Keratinocyte (primary cell): ENCODE measurements at places on chromosomes 7 and 10. TPM values are rescaled to one million over a fixed set of nuclear protein-coding genes. Genes with fewer than 3 reads are reported as not detected.

GRCh38 chr7:95718577-95719410, 53.6 kb upstream of the DYNC1I1 start:
- H3K27me3 ChIP-seq = no peaks in the 10 kb centered on the region
- no peak overlapping the region for H3K27ac ChIP-seq
- DNase-seq = no peak

GRCh38 chr7:92720604-92721350, 115.6 kb downstream of the CDK6 start:
- no peak overlapping the region for H3K27ac ChIP-seq
- no peak for DNase-seq
- peaks cover 18% of the 10 kb centered on the region for H3K4me1 ChIP-seq
- H3K27me3 ChIP-seq = no peaks in the 10 kb centered on the region

GRCh38 chr10:86753051-86753450, 3.4 kb upstream of the BMPR1A start:
- peaks cover 10% of the 10 kb centered on the region for H3K4me1 ChIP-seq
- H3K36me3 ChIP-seq = no peaks in the 10 kb centered on the region
- no peak overlapping the region for H3K27ac ChIP-seq
- DNase-seq = no peak
- H3K4me3 ChIP-seq = no peak overlapping the region
- no peaks in the 10 kb centered on the region for H3K27me3 ChIP-seq

Gene DPYSL4
- polyA plus RNA-seq = 7.4 to 10.0 TPM (median 8.6 TPM) in 3 replicates

- H3K4me3 ChIP-seq = no peak overlapping the region
- H3K27ac ChIP-seq = no peak overlapping the region
- H3K36me3 ChIP-seq = no peaks in the 10 kb centered on the region
Measured at GRCh38 chr10:86868353-86868752, 89.1 kb downstream of the MMRN2 start.

- no peak overlapping the region for H3K27ac ChIP-seq
- H3K4me1 ChIP-seq = no peaks in the 10 kb centered on the region
- no peak for DNase-seq
- no peaks in the 10 kb centered on the region for H3K27me3 ChIP-seq
- no peak overlapping the region for H3K4me3 ChIP-seq
Measured at GRCh38 chr7:138885383-138886147, 87.6 kb upstream of the ATP6V0A4 start.

Gene NME8
- polyA plus RNA-seq = not detected in 3 replicates

DNA sequence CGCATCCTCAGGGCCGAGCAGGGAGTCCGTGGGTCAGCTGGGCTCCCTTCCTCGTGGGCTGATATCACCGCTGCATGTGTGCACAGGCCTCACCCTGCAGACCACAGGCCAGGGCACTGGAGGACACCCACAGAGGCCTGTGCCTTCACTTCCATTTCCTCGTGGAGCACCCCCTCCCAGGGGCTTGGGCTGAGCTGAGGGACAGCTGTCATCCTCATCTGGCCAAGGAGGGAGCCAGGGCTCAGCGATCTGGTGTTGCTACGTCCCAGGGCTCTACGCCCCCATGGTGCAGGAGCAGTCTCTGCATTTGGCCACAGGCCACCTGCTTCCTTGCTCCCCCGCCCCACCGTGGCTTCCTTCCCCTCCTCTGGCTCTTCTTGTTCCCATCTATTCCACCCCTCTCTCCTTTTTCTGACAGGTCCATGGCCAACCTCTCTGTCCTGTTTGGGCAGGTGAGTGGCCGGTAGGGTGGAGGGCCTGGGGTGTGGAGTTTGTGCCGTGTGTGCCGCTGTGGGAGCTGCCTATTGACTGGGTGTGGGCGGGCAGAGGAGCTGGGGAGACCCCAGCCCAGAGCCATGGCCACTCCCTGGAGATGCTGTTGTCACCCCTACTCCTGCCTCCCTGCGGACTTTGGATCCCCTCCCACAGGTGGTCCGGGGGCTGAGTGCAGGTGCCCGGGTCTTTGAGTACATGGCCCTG, 8.3 kb upstream of the ASIC3 start:
- no peak overlapping the region for H3K4me3 ChIP-seq
- no peaks in the 10 kb centered on the region for H3K27me3 ChIP-seq
- H3K27ac ChIP-seq = no peak overlapping the region
- no peak for DNase-seq
- H3K4me1 ChIP-seq = peaks cover 8% of the 10 kb centered on the region

DNA sequence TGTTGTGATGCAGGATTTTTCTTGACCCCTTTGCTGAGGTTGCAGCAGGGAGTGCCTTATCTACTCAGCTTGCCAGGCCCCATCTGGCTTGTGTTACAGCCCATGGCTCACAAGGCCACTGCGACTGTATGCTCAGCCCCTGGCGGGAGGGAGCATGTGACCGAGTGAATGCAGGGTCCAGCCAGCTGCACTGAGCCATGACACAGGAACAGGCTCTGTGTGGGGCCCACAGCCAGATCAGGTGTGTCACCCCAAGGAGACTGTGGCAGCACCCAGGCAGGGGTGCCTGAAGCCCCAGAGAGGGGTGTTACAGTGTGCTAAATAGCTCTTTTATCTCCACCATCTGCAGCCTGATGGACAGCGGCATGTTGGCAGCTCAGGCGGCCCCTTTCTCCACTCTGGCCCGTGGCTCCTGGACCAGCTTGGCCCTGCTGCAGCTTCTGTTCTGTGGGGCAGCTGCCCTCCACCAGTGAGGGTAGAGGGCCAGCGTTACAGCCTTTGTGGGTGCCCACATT, 2.6 kb upstream of the PCBD1 start:
- DNase-seq = no peak
- H3K27me3 ChIP-seq = no peaks in the 10 kb centered on the region
- H3K4me3 ChIP-seq = no peak overlapping the region
- H3K36me3 ChIP-seq = no peaks in the 10 kb centered on the region
- peaks cover 9% of the 10 kb centered on the region for H3K4me1 ChIP-seq

- H3K27ac ChIP-seq = no peak overlapping the region
- H3K4me3 ChIP-seq = no peak overlapping the region
- H3K4me1 ChIP-seq = no peaks in the 10 kb centered on the region
- H3K27me3 ChIP-seq = no peaks in the 10 kb centered on the region
- no peak for DNase-seq
Measured at GRCh38 chr10:60367901-60368300, 21.8 kb downstream of the ANK3 start.

Gene GPR15LG
- polyA plus RNA-seq = 0.57 to 54.1 TPM (median 10.4 TPM) in 3 replicates

Gene PAX4
- polyA plus RNA-seq = not detected in 3 replicates
